ENCODE measurements at places on chromosomes 3 and 15.

GRCh38 chr3:16439163-16439847 is 74.2 kb downstream of the RFTN1 start:
- DNase-seq = no peak

DNA sequence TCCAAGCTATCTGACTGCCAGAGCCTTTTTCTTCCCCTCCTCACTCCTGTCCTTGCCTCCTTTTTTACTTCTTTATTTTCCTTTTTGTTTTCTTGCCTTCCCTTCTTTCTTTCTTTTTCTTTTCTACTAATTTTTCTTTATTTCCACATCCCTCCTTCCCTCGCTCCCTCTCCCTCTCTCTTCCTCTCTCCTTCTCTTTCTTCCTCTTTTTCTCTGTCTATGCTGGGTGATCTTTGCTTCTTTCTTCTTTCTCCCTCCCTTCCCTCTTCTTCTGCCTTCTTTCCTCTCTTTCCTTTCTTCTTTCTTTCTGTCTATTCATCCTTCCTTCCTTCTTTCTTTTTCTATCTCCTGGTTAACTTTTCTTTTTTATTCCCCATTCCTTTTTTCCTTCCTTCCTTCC is 564.8 kb downstream of the NSUN3 start:
- no peak for DNase-seq

DNA sequence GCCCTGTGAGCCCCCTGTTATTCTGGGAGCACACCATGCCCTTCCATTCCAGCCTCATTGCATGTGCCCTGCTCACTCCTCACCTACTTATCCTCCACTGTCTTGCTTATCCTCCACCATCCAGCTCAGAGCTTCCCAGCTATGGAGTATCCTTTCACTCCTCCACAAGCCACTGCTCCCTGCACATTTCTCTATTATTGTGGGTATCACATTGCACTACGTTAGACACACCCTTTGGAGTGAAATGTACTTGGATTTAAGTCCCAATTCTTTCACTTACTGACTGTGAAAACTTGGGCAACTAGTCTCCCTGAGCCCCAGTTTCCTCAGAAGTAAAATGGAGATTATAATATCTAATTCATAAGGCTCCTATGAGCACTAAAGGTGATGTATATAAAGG is 4.3 kb downstream of the MASP1 start:
- DNase-seq = no peak

DNA sequence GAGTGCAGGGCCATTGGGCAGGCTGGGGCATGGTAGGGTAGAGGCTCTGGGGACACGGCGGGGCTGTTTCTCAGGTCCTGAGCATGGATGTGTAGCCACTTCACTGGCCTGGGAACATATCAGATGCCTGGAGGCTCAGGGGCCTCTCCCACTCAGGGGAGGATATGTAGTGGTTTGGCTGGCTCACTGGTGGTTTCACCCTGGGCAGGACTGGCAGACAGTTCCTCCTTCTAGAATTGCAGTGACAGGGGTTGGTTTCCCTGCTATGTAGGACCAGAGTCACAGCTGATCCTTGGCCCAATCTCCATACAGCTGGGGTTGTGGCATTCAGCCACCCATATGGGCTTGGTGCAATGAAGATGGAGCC is 4.8 kb upstream of the ARHGAP31 start:
- no peak for DNase-seq

GRCh38 chr15:85340852-85341251 is 39.6 kb upstream of the AKAP13 start:
- DNase-seq = no peak

Measured in stimulated activated CD4-positive, alpha-beta T cell treated with anti-CD3 and anti-CD28 coated beads, TNF-alpha, amount 100 ng/mL, for 1 hour (primary cell).